ENCODE measurements at places on chromosomes 1 and 21.

DNA sequence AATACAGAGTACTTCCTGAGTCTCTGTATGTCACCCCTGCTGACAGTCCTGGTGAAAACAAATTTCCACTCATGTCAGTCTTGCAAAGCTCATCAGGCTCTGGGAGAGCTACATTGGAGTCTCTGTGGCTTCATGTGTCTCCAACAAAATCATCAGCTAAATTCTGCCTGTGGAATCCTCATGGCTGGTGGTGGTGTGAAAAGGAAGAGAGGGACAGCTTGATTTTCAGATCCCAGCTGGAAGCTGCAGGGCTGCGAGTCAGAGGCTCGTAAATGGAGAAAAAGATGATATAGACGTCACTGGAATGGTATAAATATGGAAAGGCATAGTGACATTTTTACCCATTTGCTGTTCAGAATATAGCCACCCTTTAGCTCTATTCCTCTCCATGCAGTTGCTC, 150.2 kb downstream of the ASTN1 start:
- no peak for DNase-seq

GRCh38 chr1:225044258-225044657, 114.8 kb downstream of the DNAH14 start:
- no peak for DNase-seq

- DNase-seq, result no peak
Measured at GRCh38 chr21:33078907-33079582, 9.1 kb downstream of the OLIG1 start.

DNA sequence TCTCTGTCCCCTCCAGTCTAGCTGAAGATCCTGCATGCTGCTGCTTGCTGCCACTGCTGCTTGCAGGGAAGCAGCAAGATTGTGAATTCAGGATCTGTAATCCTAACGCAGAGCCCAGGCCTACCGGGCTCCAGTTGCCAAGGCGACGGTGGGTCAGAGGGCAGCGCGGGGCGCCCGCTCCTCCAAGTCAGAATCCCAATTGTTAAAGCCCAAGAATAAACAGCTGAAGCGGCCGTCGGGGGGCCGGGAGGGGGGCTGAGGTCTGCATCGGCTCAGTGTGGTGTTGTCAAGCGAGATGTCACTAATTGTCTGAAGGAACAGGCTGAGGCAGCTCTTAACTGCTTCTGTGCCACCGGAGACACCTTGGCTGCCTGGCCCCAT, 36.8 kb downstream of the AHDC1 start:
- DNase-seq, result no peak

DNA sequence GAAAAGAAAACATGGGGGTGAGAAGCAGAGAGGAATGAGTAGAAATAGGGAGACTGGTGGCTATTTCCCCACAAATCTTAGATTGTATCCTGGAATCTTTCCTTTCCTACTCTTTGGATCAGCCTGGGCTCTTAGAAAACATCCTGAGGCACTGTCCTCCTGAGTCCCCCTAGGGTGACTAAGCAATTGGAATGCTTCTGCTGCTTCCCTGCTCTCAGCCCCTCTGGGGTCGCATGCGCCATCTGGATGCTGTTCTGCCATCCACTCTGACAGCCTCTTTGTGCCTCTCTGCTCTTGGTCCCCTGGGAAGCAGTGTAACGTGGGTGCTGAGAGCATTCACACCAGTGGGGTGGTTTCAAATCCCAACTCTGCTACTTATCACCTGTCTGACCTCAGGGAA, 443.0 kb downstream of the SIPA1L2 start:
- peak; percentile 38 for DNase-seq

DNA sequence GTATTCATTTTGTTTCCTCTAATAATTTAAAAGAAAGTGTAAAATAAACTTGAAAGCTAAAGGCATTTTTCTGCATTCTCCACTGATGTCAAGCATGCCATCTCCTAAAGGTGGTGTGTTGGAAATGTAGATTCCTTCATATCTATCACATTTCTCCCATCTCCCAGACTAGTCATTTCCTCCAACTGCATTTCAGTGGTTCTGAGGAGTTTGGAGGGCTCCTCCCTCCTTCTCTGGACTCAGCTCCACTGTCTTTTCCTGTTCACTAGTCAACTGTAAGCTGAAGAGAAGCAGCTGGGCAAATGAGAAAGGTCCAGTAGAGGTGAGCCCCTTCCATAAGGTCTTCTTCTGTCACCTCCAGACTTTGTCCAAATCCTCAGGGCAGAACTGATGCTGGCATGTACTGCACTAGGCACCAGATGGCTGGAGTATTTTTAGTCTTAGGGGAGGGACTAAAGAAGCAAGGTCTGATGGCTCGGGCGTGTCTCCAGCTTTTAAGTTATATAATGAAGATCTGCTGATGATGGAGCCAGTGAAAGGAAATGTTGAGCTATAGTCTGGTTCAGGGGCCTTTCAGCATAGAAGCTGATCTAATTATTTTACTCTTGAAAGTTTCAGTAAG, 186.1 kb downstream of the NTNG1 start:
- peak; percentile 99 for DNase-seq

- no peak for DNase-seq
Measured at GRCh38 chr1:77489910-77490309, 192.5 kb downstream of the ZZZ3 start.

DNA sequence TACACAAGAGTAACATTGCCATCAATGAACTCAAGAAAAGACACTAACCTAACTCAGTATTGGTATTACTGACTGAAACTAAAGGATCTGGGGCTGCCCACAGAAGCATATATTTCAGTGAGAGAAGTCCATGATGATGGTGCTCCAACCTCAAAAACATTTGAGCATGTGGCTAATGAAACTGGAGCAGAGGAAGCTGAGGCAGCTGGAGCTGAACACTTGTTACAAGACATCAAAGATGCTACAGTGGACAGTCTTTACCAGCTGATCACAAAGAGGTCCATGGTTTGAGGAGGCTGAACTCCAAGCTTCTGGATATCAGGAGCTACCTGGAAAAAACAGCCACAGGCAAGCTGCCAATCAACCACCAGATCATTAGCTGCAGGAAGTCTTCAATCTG, 42.2 kb upstream of the TTC39A start:
- DNase-seq, result no peak

DNA sequence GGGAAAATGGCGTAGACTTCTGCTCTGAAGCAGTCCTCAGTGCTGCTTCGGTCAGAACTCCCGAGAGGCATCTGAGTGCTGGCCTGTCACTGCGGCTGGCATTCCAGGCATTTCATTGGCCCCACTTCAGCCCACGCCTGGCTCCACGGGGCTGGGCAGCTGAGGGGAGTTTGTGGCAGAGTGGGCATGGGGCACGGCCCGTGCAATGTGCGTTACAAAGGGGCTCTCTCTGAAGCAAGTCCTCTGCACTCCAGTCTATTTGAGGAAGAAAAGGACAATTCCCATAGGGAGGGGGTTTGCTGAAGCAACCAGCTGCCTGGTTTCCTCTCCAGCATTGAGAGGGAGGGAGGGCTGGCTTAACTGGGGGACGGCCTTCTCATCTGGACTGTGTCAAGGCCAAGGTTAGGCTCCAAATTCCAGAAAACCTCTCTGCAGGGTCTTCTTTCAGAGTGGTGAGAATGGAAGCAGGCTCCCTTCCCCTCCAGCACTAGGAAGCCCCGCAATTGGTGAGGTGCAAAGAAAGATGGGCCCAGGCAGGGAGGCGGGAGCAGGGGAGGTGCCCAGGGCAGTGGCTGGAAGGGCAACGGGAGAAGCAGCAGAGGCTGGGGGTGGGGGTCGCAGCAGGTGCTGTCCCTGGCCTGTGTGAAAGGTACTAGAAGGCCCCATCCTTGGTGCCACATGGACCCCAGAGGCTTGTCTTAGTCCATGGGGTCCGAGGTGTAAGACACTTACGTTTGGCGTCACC, 21.1 kb upstream of the GPR157 start:
- no peak for DNase-seq

GRCh38 chr1:218439541-218440295, 94.6 kb downstream of the TGFB2 start:
- DNase-seq, result peak; percentile 40

DNA sequence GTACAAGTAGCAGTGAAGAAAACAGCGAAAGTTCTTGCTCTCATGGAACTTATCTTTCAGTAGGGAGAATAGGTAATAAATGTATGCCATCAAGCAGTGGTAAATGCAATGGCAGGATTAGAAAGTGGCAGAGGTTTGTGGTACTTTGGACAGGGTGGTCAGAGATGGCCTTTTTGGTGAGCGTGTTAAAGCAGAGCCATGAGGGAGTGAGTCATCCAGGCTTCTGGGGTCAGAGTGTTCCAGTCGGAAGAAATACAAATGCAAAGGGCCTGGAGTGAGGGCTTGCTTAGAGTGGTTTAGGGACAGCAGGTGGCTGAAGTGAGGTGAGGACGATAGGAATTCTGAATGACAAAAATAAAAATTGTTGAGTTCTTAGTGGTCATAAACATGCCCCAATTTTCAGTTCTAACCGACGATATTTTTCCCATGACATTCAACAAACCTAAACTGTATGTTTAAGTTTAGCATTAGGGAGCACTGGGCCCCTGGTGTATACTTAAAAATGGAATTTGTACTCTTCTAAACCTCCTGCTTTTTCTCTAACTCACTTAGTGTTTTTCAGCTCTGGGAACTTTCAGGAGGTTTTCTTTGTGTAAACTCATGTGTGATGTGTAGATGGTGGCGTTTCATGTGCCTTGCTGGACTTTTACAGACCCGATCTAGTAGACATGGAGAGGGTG, 78.2 kb downstream of the MACF1 start:
- DNase-seq, result no peak

DNA sequence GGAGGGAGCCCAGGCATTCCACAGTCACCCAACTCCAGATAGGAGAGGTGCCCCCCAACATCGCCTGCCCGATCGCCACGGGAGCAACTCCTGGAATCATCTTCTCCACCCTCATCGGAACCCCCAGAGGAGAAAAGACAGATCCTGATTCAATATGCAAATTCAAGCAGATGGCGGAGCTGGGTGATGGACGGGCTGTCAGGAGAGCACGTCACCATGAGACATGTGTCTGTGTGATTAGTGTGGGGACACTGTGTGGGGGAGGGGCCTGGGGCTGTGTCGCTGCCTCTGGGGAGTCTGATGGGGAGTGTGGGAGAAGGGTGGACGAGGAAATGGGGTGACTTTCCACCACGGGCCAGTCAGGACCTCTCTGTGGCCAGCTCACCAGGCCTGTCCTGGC, 90.2 kb upstream of the CSF3R start:
- no peak for DNase-seq

DNA sequence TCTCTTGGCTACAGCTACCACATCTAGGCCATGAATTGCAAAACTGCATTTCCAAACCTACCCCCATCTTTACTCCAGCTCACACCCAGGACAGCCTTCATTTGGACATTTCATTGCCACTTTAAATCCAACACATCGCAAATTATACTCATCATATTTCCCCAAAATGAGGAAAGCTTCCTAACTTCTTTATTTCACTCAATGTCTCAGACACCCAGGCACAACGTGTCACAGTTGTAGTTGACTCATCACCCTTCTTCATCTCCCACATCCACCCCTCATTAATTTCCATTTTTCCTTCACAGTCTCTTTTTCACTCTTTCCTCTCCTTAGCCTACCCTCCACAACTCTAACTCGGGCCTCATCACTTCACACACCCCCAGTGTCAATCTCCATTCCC, 6.7 kb downstream of the OTUD7B start:
- DNase-seq, result no peak

DNA sequence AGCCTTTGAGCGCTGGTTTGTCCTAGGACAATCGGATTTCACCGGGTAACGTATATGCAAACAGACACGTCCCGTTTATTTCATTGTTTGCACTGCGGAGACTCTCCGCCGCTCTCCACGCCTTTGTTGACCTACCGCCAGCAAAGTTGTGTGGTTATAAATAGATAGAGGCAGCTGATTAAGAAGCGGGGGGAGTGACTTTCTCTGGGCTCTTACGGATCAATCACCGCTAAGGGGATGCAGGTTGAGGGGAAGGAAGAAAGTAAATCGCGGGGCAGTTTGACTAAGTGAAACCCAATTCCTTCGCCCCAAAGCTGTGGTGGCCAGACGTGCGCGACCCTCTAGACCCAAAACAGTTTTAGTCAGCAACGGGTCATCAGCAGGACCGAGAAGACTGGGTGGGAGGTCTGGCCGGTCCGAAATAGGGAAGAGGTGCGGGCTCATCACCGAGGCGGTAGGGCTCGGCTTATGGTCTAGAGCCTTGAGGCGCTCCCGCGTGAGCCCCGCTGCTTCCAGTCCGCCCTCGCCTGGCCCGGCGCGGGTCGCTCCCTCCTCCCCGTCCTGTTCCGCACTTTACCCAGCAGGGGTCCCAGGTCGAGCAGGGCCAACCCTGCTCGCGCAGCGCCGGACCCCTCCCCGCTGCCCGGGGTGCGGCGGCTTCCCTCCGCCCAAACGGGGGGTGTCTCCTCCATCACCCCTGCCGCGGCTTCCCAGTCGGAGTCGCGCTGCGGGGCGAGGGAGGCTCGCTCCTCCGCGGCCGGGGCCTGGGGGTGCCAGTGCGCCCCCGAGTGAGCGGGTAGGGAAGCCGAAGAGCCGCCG, 120.8 kb upstream of the RRP15 start:
- no peak for DNase-seq

DNA sequence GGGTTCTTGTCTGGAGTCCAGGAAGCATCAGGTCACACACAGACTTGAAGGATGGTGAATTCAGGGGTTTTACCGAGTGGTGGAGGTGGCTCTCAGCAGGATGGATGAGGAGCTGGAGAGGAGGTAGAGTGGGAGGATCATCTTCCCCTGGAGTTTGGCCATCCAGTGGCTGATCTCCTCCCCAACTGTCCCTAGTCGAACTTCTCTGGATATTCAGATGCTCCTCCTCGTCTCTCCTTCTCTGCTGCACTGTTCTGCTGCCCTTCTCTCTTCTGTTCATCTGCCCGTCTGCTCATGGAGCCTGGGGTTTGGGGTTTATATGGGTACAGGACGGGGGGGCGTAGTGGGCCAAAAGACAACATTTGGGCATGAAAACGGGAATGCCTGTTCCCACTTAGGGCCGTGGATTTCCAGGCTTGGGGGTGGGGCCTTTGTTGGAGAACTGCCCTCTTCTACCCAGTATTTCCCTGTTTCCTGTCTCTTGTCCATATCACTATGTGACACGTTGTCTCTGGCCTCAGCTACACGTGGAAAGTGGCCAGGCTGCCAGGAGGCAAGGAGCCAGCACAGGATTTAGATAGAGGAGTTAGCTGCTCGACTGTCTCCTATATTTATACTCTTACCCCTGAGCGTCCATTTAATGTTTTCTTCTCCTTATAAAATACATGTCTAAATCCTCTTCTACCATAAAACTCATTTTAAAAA, 76.7 kb downstream of the SIPA1L2 start:
- no peak for DNase-seq

- no peak for DNase-seq
Measured at GRCh38 chr1:28309702-28310101, 19.1 kb upstream of the MED18 start.

GRCh38 chr1:190494451-190494850, 16.8 kb upstream of the BRINP3 start:
- no peak for DNase-seq

GRCh38 chr1:59223989-59224634, 72.8 kb upstream of the FGGY start:
- no peak for DNase-seq

All from NCI-H446 (cell line).